A549 (cell line): ENCODE measurements at places on chromosomes 6 and 20.

DNA sequence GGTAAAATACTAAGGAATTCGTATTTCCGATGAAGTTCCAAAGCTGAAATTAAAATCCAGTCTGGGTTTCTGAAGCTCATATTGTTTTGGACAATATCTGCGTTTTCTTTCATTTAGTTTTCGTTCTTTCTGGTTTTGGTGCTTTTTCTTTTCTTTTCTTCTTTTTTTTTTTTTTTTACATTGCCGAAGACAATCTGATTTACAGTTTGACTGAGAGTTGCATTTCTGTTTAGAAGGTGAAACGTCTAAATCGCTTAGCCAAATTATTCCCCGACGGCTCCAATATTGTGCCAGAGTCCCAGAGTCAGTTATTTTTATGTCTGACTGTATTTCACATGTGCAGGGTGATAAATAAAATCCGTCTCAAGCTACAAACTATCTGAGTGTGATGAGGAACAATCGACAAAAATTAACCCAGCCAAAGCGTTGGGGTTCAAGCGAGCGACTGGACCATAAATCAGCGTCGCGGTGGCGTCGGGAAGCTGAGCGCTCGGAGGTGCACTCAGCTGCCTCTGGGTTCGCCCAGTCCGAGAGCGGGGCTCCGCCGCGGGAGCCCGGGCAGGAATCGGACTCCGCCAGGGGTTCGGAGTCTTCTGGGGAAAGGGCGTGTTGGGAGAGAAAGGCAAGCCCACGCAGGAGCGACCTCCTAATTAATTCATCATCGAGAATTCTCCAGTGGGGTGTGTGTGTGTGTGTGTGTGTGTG, 8.2 kb upstream of the TBX18 start:
- no peak for DNase-seq

GRCh38 chr20:7038029-7038428, 270.5 kb downstream of the BMP2 start:
- no peak for DNase-seq

GRCh38 chr6:31079656-31080261, 32.6 kb downstream of the C6orf15 start:
- peak; percentile 53 for DNase-seq

DNA sequence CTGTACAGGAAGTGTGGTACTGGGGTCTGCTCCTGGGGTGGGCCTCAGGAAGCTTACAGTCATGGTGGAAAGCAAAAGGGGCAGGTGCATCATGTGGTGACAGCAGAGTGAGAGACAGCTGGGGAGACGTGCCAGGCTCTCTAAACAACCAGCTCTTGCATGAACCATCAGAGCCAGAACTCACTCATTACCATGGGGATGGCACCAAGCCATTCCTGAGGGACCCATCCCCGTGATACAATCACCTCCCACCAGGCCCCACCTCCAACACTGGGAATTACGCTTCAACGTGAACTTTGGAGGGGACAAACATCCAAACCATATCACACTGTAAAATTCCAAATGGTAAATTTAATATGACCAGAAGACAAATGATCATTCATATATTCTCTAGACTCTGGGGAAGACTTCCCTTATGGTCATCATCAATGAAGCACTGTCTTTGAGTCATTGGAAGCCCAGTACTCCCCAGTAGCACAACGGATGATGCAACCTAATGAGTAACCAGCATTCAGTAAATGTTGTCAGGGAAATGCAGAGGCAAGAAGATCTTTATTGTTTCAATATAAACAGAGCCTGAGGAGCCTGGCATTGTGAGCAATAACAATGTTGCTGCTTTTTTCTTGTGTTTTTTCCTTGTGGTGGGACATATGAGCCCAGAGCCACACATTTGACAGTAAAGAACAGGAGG, 48.2 kb upstream of the RALY start:
- no peak for DNase-seq

- DNase-seq = no peak
Observed at GRCh38 chr6:80566361-80566760, 459.9 kb downstream of the BCKDHB start.

DNA sequence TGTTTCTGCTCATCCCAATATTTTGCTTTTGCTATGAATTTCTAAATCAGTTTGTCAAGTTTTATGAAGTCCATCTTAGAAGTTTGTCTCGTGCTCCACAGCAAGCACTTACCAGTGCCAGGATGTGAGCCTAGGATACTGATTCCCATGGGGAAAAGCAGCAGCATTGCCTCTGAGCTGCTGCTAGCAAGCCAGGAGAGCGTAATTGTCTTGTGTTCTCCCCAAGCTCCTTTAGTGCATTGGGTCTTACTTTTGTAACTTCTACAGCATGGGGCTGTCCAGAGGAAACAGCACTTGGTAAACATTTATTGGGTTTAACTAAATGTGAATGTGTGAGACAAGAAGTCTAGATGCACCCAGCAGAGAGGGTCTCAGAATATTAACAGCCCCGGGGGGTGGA, 76.1 kb downstream of the RNF182 start:
- peak; percentile 3 for DNase-seq

DNA sequence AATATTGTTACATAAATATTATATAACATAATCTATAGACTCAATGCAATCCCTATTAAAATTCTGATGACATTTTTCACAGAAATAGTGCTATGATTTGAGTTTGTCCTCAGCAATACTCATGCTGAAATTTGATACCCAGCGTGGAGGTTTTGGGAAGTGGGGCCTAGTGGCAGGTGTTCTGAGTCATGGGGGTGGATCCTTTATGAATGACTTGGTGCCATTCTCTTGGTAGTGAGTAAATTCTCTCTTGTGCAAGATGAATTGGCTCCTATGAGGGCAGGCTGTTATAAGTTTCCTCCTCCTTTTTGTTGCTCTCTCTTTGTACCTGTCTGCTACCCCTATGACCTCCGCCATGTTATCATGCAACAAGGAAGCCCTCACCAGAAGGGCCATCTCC, 65.8 kb downstream of the SHPRH start:
- no peak for DNase-seq

GRCh38 chr6:29965563-29965872, 23.2 kb downstream of the HLA-A start:
- no peak for DNase-seq

- no peak for DNase-seq
Observed at GRCh38 chr6:17703256-17703694, 3.5 kb downstream of the NUP153 start.

DNA sequence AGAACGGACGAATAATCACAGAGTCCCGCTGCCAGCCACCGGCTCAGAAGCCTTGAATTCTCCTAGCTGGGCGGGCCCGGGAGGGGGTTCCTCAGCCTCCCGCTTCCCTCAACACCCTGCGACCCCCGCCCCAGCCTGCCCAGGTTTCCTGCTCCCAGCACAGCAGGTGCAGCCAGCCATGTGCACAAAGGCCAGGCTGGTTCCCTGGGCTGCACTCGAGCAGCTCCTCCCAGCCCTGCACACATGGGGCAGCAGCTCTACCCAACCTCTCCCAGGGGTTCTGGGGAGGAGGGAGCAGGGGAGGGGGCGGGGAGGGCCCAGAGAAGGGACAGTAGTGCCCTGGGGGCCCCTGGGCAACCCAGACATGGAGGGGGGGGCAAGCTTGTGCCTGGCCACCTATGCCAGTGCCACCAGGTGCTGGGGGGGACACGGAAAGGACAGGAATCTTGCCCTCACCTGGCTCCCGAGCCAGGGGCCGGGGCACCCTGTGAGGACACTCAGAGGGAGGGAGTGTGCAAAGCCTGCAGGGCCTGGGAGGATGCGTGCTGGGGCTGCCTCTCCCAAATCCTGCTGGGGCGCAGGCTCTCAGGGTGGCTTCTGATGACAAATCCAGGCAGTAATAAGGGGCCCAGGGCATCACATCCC, 1.2 kb upstream of the NTSR1 start:
- no peak for DNase-seq

GRCh38 chr6:78525976-78526375, 341.4 kb upstream of the IRAK1BP1 start:
- DNase-seq = no peak

DNA sequence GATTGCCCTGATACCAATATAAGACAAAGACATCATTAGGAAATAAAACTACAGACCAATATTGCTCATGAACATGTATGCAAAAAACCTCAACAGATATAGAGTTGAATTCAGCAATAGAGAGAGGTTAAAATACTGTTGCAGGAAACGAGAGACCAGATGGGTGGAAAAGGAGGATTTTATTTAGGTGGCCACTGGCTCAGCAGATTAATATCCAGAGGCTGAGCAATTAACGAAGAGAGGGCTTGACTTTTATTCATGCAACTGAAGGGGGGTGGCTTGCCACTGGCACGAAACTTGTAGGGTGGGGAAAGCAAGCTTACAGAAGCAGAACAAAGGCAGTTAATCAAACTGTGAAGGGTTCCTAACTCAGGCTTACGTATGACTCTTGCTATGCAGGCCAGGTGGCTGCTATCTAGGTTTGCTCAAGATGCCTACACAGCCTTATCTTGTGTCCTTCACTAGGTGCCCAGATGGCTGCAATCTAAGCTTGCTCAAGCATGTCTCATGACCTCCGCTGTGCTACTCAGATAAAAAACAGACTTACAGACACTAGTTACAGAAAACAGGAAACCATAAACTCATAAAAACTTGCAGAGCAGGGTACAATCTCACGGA, 126.4 kb downstream of the MMUT start:
- no peak for DNase-seq

- no peak for DNase-seq
Observed at GRCh38 chr20:23146181-23146580, 60.1 kb upstream of the CD93 start.

- DNase-seq = no peak
Observed at GRCh38 chr6:170179616-170180324, 111.1 kb downstream of the DLL1 start.

- DNase-seq = no peak
Observed at GRCh38 chr6:109961611-109962041, 16.5 kb upstream of the GPR6 start.

- DNase-seq = no peak
Observed at GRCh38 chr6:157855325-157855724, 32.3 kb downstream of the SNX9 start.

- DNase-seq = no peak
Observed at GRCh38 chr6:21595285-21596144, 2.0 kb downstream of the SOX4 start.

- no peak for DNase-seq
Observed at GRCh38 chr6:44867571-44868334, 460.4 kb upstream of the RUNX2 start.

GRCh38 chr6:106255306-106255705, 70.3 kb downstream of the ATG5 start:
- no peak for DNase-seq

DNA sequence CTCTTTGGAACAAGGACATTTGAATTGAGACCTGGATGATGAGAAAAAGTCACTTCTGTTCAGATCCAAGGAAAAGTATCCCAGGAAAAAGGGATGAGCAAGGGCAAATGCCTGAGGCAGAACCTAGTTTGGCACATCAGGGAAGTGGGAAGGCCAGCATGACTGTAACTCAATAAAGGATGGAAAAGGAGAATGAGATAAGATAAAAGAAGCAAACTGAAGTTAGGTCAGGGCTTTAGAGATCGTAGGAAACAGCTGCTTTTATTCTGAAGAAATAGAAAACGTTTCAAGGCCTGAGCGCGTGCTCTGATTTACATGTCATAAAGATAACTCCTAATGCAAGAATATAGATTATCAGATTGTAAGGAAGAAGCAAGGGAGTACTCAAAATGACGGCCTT, 450.0 kb downstream of the FRK start:
- DNase-seq = no peak

DNA sequence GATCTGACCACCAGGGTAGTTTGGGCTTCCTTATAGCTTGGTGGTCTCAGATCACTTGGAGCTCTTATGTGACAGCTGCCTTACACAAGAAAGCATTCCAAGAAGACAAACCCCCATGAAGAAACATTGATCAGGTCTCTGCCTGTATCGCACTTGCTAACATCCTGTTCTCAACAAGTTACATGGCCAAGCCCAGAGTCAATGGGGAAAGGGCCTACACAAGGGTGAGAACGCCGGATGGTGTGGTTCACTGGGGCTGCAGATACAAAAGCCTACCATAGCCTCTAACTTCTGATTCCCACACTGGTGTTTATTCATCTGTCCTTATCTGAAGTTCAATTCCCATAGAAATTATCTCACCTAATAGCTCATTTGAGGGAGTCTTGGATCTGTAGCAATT, 235.5 kb downstream of the SYNDIG1 start:
- no peak for DNase-seq

DNA sequence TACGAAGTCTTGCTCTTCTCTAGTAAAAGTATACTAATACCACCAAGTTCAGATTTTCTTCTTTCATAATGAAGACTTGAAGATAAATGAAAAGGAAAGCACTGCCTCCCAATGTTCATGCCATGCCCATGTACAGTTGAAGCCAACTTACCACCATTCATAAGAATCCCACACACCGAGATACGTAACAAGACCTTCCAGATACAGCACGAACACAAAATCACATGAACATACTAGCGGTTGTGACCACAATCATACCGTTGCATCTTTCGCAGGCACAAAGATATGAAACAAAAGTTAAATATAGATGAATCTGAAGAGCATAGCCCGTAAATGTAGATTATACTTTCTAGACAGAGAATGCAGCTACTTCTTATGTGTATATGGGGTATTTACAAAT, 412.5 kb downstream of the CBLN4 start:
- DNase-seq = no peak

- DNase-seq = peak; percentile 22
Observed at GRCh38 chr6:167996424-167997199, 859 bp upstream of the KIF25 start.

- DNase-seq = no peak
Observed at GRCh38 chr6:16839631-16840179, 78.4 kb upstream of the ATXN1 start.

GRCh38 chr6:92415656-92416055, 1003.7 kb downstream of the EPHA7 start:
- DNase-seq = no peak

GRCh38 chr6:165308926-165309731, at the start of gene C6orf118:
TSS of gene C6orf118 (minus strand) at chr6:165309605. CDS start at chr6:165309586, 19 bp downstream.
- peak; percentile 59 for DNase-seq

GRCh38 chr6:45206793-45207492, 121.2 kb upstream of the RUNX2 start:
- no peak for DNase-seq

GRCh38 chr20:45993197-45993951, 15.3 kb upstream of the MMP9 start:
- peak; percentile 88 for DNase-seq

DNA sequence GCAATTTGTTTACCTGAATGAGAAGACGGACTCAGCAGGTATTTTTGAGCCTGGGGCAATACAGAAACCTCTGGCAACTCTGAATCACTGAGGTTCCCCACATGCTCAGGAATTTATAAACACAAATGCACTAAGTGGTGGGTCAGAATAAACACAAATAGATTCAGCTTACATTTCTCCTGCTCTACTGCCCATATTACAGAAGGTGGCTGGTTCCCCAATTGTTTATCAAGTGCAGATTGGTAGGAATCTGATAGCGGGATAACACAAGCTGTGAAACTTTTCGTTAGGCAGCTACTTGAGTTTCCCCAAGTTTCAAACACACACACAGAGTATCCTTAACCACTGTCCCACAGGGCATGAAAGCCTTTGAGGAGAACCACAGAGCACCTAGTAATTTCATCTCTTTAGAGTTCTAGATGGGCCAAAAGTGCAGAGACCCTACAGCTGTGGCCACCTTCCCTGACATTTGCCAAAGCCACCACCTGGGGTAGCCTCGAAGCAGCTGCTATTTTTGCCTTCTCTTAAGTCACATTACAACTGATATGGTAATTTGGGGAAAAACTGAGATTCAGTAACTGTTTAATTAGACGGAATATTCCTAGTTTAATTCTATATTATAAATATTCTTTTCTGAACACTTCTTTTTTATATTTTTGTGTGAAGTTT, 204.2 kb upstream of the PTCHD4 start:
- no peak for DNase-seq
